Activated naive CD4-positive, alpha-beta T cell treated with anti-CD3 and anti-CD28 coated beads, Interleukin-2, amount 50 U/mL, for 72 hours (primary cell): ENCODE measurements at places on chromosomes 3 and 15.

DNA sequence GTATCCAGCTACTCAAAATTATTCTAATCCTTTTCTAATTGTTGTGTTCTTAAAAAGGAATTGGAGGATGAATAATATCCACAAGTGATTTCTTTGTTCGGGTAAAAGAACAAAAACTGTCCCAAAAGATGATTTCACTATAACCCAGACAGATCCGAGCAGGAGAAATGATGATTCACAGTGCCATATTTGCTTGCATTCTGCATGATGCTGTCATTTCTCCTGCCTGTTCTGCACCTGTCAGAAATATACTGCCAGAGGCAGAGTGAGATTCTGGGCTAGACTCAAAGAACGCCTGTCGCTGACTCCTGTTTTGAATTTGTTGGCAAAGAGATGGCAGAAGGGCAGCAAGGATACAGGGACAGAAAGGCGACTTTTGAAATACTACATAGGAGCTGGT lies 34.7 kb upstream of the SLC24A5 start:
- DNase-seq, result no peak

DNA sequence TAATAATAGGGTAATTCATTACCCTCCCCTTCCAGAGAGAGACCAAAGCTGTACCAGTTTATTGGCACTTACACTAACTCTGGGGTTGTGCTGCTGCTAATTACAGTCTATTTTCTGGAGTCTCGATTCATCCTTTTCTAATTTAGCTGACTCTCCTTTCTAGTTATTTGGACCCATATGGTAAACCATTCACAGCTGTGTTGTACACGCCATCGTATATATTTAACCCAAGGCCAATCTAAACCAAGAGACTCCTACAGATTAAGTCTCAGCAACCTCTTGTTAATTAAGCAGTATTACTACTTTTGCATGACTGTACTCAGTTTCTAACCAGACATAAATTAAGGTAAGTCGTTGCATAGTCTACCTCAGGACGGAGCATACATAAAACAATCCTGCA lies 22.5 kb downstream of the ANXA2 start:
- no peak for DNase-seq

GRCh38 chr15:83092309-83092976 lies 15.0 kb upstream of the TM6SF1 start:
- DNase-seq, result no peak

DNA sequence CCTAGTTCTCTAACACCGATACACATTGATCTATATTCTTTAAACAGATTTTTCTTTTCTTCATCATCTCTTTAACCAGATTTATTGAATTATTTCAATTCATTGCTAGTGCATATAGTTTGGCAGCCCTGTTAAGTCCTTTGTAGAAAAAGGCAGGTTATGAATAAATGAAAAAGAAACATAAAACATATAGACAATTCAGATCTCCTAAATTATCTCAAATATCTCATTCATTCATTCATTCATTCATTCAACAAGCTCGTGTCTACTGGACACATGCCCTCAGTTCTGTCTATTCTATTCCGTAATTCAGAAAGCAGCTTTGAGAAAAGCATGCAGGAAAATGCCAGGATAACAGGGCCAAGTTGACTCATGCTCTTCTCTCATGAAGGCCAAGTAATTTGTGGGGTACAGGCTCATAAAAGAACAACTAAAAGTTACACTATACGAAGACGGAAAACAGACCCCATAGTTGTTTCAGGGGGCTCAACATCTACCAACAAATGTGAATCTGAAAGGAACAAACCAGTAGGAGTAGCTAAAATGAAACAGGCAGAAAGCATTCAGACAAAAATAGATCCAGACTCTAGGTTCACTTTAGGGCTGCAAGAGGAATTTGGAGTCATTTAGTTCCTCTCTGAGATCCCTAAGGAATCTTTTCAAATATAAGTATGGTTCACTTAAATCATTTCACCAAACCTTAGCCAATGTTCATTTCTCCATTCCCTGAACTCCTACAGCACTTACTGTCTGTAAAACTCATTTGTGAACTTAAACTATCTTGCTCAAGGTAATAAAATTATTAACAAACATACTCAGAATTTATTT lies 7.5 kb downstream of the ZNF148 start:
- DNase-seq, result no peak

DNA sequence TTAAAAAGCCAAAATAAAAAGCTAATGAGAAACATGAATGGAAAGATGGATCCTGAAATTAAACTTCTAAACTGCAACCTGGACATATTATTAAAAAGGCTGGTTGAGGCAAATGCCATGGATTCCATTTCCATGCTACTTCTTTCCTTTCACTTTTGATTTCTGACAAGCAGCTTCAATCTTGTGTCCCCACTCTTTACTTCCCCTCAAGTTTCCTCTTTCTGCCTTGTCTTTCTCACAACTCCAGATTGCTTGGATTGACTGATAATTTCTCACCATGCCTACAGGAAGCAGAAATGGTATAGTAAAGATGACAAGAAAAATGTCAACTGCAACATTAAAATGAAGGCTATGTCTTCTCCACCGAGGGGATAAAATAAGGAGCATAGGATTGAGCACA lies 1136.7 kb downstream of the TUSC7 start:
- DNase-seq, result no peak

DNA sequence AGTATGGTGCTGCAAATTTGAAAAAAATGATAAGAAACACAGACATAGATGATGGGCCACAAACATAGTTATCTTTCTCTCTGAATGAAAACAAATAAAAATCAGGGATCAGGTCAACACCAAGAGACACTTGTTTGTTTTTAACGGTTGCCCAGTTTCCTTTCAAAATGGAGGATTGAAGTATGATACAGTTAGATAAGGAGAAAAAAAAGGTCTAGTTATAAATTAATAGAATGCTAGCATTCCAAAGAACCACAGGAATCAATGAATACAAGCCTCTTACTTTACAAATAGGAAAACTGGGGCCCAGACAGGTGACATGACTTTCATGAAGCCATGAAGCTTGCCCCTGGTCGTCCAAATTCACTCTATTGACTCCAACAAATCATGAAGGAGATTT lies 305.1 kb downstream of the ZNF621 start:
- DNase-seq, result no peak

GRCh38 chr3:160719710-160720109 lies 36.3 kb upstream of the PPM1L start:
- DNase-seq, result no peak

DNA sequence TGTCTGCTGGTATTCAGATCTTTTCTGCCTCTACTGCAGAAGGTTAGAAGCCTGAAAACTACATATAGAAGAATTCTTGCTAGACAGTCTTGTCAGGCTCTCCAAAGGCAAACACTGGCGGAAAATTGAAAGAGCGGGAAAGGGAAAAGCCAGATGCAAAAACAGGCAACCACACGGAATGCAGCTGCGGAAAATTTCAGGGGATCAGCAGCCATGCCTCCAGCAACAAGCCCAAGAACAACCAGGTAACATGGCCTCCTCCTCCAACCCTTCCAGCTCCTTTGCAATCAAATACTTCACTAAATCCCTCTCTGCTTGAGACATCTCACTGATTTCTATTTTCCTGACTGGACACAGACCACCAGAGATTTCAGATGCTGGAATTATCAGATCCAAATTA lies 9.6 kb downstream of the UBP1 start:
- DNase-seq, result no peak
